ENCODE measurements at places on chromosomes 7 and 10. TPM values are rescaled to one million over a fixed set of nuclear protein-coding genes. Genes with fewer than 3 reads are reported as not detected.
A peak's percentile ranks its signal among the peaks of the same experiment; 100 is the strongest.

TUBAL3 gene
- 0.22 TPM for total RNA-seq

PDGFA gene
- 20.1 TPM for total RNA-seq

WNT2 gene
- total RNA-seq, result not detected

MOSPD3 gene
- 5.2 TPM for total RNA-seq

JAKMIP3 gene
- total RNA-seq, result not detected

C10orf143 gene
- total RNA-seq, result 4.9 TPM

NODAL gene
- not detected for total RNA-seq

LAMB1 gene
- total RNA-seq, result 199 TPM

DNA sequence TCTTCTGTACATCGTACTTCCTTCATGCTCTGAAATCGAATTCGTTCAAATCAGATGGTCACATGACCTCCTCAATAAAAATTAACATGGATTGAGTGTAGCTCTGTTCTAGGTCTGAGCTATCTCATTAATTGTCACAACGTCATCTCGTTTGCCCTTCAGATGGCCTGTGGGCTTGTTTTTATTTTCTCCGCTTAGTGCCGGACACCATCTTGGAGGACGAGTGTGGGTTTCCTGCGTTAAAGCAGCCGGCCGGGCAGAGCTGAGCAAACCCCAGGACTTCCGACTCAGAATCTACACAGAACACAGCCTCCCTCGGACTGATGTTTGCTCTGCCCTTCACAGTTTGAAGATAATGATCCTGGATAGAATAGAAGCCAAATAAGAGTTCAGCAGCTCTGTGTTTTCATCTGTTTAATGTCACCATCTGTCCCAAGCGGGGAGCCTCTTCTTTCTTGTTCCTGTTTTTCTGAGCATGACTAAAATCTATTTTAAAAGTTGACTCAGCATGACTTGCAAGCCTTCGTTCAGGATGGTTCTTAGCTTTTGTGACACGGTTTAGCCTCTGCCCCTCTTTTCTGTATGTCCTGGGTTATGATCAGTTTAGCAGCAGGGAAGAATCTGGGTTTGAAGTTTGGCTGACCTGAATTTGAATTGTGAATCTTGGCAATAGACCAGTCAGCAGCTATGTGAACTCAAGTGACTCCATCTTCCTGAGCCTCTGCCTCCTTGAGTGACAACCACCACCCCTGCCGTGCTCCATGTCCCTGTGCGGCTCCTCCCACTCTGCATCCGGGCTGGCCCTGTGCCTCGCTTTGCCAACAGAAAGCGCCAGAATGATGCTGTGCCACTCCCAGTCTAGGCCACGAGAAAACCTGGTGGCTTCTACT lies 30.6 kb upstream of the GALNTL5 start:
- H3K4me1 ChIP-seq, result peaks cover 26% of the 10 kb centered on the region
- no peak overlapping the region for H3K27ac ChIP-seq
- H3K4me3 ChIP-seq, result no peak overlapping the region
- H3K36me3 ChIP-seq, result peaks cover 6% of the 10 kb centered on the region
- no peak for DNase-seq

DNA sequence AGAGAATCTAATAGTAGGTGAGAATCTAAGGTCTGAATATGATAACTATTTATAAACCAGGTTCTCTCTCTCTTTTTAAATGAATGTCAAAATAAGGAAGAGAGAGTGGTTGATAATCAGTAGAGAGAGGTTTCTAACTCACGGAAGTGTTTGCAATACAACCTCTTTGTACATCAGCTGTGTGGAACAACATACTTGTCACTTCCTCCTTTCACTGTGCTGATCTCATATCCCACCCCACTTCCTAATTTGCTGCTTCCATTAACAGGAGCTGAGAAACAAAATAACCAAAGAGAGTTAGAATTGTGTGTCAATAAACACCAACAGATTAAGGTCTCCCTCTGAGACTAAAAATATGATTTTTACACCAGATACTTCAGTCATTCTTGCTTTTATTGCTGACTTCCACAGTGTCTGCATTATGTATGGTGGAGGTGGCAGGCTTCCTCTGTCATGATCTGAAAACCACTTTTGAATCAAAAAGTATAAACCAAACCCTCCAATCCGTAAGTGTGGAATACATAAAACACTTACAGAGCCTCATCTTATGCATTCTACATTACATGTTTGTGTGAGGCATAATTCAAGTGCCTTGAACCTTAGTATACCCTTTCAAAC lies 25.0 kb downstream of the CACUL1 start:
- no peak for DNase-seq
- H3K27me3 ChIP-seq, result no peaks in the 10 kb centered on the region
- no peak overlapping the region for H3K27ac ChIP-seq
- no peak overlapping the region for H3K4me3 ChIP-seq
- H3K4me1 ChIP-seq, result peaks cover 48% of the 10 kb centered on the region
- H3K36me3 ChIP-seq, result no peaks in the 10 kb centered on the region

GRCh38 chr7:46583656-46584055 lies 662.6 kb upstream of the IGFBP3 start:
- peaks cover 11% of the 10 kb centered on the region for H3K4me1 ChIP-seq
- no peak overlapping the region for H3K4me3 ChIP-seq
- H3K27ac ChIP-seq, result peak overlapping the region; percentile 55

- peaks cover 56% of the 10 kb centered on the region for H3K4me1 ChIP-seq
- H3K27ac ChIP-seq, result peak overlapping the region; percentile 84
- peaks cover 31% of the 10 kb centered on the region for H3K36me3 ChIP-seq
- no peak overlapping the region for H3K4me3 ChIP-seq
- no peaks in the 10 kb centered on the region for H3K27me3 ChIP-seq
These were observed 14.5 kb downstream of the PSAP start for GRCh38 chr10:71836596-71836974.

DNA sequence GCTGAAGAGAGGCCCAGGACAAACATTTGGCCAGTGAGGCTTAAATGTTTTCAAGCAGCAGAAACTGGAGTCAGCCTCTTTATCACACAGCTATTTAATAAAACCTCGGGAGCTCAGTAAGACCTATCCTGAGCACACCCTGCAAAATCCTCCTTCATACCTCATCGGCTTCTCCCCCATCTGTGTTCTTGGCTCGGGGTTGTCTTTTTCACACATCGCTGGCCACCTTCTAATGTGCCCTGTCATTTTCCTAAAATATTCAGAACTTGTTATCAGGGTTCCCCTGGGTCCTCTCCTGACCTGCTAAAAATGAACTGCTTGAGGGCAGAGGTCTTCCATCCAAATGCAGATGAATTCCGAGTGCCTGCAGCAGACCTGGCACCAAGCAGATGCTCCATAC lies 310.3 kb upstream of the AKR1E2 start:
- no peak overlapping the region for H3K4me3 ChIP-seq
- no peak overlapping the region for H3K27ac ChIP-seq
- H3K36me3 ChIP-seq, result no peaks in the 10 kb centered on the region

DNA sequence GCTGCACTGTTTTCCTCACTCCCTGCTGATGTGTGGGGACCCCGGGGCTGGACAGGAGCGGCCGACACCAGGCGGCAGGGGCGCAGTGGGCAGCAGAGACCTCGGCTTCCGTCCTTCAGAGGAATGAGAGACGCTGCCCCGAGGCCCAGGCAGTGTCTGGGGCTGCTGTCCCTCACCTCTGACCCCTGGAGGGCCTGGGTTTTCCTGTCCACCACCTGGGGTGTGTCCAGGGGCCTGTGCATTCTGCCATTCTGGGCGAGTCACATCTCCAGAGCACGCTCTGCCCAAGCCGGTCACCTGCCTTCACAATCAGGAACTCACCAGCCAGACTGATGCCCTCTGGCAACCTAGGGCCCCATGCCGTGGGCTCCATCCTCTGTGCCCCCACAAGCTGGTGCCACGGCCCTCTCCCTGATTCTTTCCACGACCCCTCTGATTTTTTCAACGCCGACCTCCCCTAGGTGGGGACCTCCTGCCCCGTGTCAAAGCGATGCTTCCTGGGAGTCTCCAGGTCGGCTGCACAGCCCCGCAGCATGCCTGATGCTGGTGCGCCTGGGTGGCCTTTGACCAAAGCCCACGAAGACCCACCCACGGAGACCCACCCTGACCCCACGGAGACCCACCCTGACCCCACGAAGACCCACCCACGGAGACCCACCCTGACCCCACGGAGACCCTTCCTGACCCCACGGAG lies 53.7 kb upstream of the CFAP46 start:
- no peaks in the 10 kb centered on the region for H3K4me1 ChIP-seq
- peaks cover 16% of the 10 kb centered on the region for H3K27me3 ChIP-seq
- no peak overlapping the region for H3K27ac ChIP-seq
- no peaks in the 10 kb centered on the region for H3K36me3 ChIP-seq

DNA sequence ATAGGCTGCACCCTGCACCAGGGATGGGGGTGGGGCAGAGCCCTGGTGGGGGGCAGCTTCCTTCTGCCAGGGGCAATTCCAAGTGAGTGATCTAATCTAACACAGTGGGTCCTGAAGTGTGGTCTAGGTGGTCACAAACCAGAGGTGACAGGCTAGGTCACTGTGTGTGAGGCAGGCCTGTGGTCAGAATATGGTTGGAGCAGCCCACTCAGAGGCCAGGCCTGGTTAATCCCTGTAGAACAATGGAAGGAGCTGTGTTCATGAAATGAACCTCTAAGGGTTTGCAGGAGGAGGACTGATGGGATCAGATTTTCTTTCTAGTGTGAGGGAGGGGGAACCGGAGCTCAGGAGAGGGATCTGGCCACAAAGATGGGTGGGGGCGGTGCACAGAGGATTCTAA lies 10.0 kb upstream of the TSPAN14 start:
- no peak for DNase-seq
- no peaks in the 10 kb centered on the region for H3K27me3 ChIP-seq
- no peak overlapping the region for H3K4me3 ChIP-seq
- peaks cover 10% of the 10 kb centered on the region for H3K4me1 ChIP-seq
- no peak overlapping the region for H3K27ac ChIP-seq

GRCh38 chr7:98840722-98841121 lies 29.1 kb downstream of the TMEM130 start:
- no peak overlapping the region for H3K4me3 ChIP-seq
- DNase-seq, result peak; percentile 83
- H3K4me1 ChIP-seq, result peaks cover 10% of the 10 kb centered on the region
- H3K36me3 ChIP-seq, result peaks cover 6% of the 10 kb centered on the region

DNA sequence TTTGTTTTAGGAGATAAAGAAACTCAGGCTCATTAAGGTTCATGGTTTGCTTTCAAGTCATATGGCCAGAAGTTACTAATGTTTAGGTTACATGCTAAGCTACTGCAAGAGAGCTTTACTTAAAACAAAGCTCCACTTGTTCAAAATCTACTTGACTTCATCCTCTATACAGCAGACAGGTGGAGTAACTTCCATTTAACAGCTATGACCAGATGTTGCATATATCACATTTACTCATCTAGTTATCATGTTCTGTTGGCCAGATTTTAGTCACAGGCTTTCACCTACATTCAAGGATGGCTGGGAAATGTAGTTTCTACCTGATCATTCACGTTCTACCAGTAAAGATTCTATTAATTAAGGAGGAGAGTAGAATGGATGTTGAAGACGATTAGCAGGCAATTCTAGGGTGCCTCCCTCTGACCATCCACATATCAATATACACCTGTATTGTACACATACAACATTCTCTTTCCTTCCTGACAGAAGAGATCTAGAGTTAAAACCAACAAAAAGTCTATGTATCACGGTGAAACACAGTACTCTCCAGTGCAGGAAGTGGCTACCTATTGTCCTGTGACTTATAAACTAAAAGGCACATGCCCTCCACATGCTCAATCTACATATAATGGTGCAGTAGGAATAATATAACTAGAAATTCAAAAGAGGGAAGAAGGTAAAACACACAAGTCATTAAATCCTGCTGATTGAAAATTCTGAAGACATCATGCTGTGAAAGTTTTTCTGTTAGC lies 488.0 kb downstream of the MDFIC start:
- no peak overlapping the region for H3K4me3 ChIP-seq
- no peak for DNase-seq
- H3K27me3 ChIP-seq, result peaks cover 66% of the 10 kb centered on the region
- H3K4me1 ChIP-seq, result no peaks in the 10 kb centered on the region

DNA sequence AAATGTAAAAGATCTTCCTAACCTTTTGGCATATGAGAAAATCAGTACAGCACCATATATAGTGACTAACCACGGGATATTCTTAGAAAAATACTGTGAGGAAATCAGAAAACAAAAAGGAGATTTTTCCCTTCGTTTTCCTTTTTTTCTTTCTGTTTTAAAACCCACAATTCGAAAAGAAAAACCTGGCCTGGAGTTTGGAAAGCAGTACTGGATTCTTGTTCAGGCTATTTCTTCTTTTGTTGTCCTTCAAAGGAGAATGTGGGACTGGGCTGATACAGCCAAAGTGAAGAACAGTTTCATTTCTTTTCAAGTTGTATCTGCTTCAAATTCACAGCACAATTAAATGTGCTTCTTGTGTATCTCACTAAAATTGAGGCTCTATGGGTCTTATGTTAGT lies 156.8 kb upstream of the PHYHIPL start:
- H3K27ac ChIP-seq, result no peak overlapping the region
- no peaks in the 10 kb centered on the region for H3K4me1 ChIP-seq
- H3K27me3 ChIP-seq, result peaks cover 15% of the 10 kb centered on the region
- H3K36me3 ChIP-seq, result no peaks in the 10 kb centered on the region
- no peak for DNase-seq

DNA sequence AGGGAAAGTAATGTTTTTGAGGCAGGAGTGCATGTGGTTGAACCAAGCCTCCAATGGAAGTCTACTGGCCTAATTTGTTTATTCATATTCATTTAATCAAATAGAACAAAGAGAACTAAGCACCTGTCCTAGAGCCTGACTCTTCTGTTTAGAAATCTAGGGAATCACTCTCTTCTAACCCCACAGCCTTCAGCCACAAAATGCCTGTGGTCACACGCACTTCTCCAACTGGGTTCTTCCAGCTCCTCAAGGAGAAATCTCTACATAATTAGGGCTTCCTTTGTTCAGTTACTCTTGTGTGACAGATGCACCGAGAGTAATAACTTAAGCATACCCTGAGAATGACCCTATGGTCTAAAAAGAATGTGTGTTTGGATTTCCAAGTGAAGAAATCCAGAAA lies 133.7 kb upstream of the NAMPT start:
- H3K27ac ChIP-seq, result peak overlapping the region; percentile 89
- H3K4me3 ChIP-seq, result no peak overlapping the region
- H3K36me3 ChIP-seq, result no peaks in the 10 kb centered on the region

GRCh38 chr10:126924915-126925300 lies 19.7 kb downstream of the DOCK1 start:
- H3K4me3 ChIP-seq, result no peak overlapping the region
- peak; percentile 33 for DNase-seq
- peaks cover 6% of the 10 kb centered on the region for H3K4me1 ChIP-seq
- no peak overlapping the region for H3K27ac ChIP-seq
- peaks cover 21% of the 10 kb centered on the region for H3K36me3 ChIP-seq
- H3K27me3 ChIP-seq, result no peaks in the 10 kb centered on the region

DNA sequence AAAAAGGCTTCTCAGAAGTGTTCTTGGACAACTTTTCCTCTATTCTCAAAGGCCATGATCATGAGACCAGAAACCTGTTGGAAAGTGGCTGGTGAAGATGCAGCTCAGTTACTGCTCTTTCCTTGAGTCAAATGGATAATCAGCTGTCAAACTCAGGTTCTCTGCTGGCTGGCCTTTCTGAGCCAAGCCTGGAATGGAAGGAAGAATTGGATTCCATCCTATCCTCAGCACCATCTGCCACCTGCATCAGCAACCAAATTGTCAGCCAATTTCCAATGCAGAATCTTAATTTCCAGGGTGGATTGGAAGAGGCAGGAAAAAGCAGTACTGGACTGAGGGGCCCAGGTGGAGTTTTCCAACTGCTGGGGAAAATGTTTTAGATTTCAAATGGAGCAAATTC lies 631.7 kb downstream of the KCNMA1 start:
- no peak for DNase-seq
- no peaks in the 10 kb centered on the region for H3K27me3 ChIP-seq
- H3K4me3 ChIP-seq, result no peak overlapping the region
- no peaks in the 10 kb centered on the region for H3K36me3 ChIP-seq

GRCh38 chr10:133527771-133528271 lies 658 bp downstream of the CYP2E1 start:
- no peaks in the 10 kb centered on the region for H3K4me1 ChIP-seq
- no peak overlapping the region for H3K4me3 ChIP-seq
- H3K27ac ChIP-seq, result no peak overlapping the region
- DNase-seq, result no peak

Data from MCF 10A (cell line).